ENCODE measurements at places on chromosomes 1 and 21.

- no peak for DNase-seq
Measured at GRCh38 chr1:17392199-17392740, 20.3 kb downstream of the PADI6 start.

GRCh38 chr1:30804352-30804751 is 46.8 kb upstream of the LAPTM5 start:
- DNase-seq: no peak

GRCh38 chr21:34814529-34814951 is 145.7 kb downstream of the CLIC6 start:
- DNase-seq: no peak

DNA sequence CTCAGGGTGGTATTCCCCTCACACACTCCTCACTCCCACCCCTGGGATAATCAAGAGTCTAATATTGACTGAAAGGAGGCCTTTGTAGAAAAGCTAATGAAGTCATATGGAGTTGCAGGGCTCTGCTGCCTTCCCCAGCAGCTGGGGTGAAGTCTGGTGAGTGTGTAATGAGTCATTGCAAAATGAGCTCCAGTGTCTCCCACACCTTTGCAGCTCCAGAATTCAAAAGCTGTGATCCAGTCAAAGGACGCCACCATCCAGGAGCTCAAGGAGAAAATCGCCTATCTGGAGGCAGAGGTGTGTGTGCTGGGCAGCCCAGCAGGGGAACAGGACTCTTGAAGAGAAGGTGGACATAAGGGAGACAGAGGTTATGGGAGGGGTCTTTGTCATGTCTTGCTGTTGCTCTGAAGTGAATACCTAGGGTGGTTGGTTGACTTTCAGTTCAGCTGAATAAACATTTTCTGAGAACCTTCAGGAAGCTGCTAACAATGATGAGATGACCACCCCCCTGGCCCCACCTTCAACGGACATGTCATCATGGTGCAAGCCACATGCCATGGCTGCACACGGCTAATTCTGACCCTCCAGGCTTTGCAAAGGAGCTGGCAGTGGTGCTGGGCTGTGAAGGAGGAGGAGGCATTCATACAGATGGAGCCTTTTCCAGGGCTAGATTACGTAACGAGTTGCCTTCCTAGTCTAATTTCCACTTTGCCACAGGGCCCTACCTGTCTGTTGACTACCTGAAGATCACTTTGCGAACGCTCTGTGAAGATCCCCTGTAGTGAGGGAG is 32.2 kb upstream of the SNX27 start:
- DNase-seq: no peak

DNA sequence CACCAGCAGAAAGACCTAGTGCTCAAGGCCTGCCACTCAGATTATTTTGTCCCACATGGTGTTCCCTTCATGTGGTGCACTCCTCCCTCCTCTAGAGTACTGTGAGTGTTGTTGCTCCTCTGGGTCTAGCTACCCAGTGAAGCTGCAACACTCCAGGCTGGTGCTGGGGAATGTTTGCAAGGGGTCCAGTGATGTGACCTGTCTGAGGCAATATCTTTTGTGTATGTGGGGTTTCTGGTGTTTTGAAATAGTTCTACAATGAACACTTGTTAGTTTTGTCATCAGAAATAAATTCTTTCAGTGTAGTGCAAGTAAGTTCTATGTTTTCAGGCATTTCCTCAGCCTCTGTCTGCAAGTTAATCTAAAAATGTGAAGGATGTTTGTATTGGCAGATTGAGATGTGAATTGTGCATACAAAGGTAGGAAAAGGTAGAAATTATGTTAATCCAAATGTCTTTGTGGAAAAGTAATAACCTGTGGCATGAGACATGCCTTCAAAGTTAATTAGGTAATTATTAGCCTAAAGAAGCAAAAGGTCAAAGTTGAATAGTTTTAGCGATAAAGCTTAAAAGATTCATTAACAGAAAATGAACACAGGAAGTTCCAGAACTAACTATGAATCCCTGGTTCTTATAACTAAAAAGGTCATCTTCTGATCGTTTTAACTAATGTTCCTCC is 616.8 kb downstream of the LTN1 start:
- no peak for DNase-seq

- DNase-seq: peak; percentile 32
Measured at GRCh38 chr1:73909043-73909562, 288.9 kb downstream of the LRRIQ3 start.

DNA sequence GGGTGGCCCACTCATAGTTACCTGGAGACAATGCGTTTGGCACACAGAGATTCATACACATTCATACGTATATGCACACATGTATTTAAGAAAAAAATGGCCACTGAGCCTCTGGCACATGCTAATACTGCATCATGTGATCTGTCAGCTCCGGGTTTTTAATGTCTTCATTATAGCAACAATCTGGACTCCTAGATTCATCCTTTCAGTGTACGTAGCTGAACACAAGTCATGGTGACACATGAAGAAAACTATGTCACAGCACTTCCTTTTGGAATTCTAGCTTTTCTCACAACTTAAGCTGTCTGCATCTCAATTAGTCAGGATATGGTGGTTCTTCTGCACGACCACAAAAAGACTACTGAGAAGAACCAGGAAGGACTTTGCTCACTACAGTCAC is 24.7 kb downstream of the HSF2BP start:
- DNase-seq: no peak

DNA sequence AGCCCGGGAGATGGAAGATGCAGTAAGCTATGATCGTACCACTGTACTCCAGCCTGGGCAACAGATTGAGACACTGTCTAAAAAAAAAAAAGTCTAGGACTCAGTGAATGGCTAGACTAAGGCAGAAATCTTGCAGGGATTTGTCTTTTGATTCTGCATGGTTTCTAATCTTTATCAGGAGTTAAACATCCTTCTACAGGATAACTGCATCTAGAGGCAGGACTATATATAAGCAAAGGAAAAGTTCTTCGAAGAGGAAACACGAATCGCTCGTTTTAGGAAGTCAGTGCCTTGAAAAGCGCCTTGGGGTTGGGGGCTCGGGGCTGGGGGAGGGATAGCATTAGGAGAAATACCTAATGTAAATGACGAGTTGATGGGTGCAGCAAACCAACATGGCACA is 602 bp upstream of the UFC1 start:
- DNase-seq: no peak

DNA sequence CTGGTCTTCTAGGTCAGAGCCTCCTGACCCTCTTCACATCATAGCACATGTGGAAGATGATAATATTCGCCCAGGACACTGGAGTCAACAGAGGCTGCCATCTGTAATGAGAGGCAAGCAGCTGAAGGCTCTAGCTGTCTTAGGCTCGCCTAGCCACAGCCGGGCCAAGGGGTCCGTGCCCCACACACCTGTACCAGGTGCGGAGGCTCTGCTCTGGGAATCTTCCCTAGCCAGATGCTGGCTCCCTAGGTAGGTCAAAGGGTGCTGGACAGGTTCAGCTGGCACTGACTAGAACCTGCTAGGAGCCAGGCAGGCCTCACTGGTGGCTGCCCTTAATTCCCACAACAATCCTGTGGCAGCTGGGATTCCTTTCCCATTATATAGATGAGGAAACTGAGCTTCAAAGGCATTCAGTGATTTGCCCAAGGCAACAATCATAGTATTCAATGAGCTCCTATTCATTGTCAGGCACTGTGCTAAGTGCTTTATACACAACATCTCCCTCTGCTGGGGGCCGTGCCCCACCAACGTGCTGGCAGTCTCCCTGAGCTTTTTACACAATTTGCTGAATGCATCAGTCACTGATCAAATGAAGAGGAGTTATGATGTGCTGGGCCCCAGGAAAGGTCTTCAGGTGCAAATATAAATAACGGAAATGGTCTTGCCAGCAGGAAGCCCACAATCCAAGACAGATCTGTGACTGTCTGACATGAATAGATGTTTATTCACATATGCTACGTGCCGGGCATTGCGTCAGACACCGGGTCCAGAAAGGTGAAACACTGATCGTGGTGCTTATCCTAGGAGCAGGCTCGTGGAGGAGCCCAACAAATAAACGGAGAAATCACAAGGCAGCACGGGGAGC is 58.0 kb downstream of the DDX20 start:
- no peak for DNase-seq

GRCh38 chr1:31923901-31924535 is 14.2 kb downstream of the PTP4A2 start:
- DNase-seq: no peak

DNA sequence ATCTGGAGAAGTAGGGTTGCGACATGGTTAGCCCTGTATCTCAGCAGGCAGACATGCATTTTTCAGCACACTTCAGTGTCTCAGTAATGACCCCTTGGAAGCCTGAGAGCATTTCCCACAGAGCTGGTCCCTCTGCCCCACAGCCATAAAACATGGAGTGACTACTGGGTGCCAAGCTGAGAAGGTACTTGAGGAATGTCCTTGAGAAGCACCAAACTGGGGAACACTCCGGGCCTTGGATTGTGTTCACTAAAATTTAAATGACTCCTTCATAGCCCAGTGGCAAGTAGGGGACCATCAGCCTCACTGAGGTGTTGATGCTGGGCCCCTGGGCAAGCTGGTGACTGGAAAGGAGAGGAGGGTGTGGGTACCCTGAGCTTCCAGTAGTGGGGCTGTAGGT is 54.7 kb downstream of the KCNJ6 start:
- no peak for DNase-seq

- DNase-seq: no peak
Measured at GRCh38 chr21:42362198-42362597, 4.1 kb downstream of the TFF1 start.

GRCh38 chr1:2233997-2234761 is 6.1 kb downstream of the SKI start:
- no peak for DNase-seq

DNA sequence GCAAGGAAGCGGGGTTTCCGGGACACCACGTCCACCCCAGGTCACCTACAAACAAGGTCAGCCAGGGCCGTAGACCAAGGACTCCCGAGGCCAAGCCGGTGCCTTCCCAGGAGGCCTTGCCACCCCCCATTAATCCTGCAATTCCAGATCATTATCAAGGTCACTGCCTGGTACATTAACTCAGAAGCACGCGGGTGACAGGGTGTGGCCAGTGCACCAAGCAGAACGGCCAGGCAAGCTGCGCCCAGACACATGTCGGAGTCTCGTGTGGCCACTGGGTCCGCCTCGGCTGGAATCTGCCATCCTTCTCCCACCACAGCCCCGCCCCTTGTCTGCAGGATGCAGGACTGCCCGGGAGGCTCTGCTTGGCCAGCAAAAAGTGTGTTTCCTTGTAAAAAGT is 144.7 kb downstream of the PRDM16 start:
- no peak for DNase-seq

- no peak for DNase-seq
Measured at GRCh38 chr1:41431490-41432350, 52.8 kb downstream of the EDN2 start.
